Cerebellar cortex (tissue), 1 donor: ENCODE measurements at places on chromosomes 11 and 22.

- DNase-seq, result no peak
Measured at GRCh38 chr11:96237766-96238266, 105.2 kb downstream of the MAML2 start.

- DNase-seq, result no peak
Measured at GRCh38 chr22:49333206-49333605, 494.5 kb downstream of the BRD1 start.

DNA sequence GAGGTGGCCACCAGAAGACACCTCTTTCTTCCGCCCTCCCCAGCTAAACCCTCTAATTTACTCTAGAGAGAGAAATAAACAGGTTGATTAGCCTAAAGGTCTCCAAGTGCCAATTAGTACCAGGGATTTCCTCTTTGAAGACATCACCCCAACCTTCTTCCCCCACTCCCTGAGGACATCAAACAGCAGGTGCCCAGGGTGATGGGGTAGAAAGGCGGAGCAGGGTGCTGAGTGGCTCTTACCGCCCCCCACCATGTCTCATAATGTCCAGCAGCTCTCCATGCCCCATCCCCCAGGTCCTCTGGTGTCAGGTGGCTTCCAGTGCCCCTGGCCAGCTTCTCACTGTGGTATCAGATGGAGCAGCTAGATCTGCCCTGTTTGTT is 5.3 kb upstream of the GNAZ start:
- DNase-seq, result no peak

DNA sequence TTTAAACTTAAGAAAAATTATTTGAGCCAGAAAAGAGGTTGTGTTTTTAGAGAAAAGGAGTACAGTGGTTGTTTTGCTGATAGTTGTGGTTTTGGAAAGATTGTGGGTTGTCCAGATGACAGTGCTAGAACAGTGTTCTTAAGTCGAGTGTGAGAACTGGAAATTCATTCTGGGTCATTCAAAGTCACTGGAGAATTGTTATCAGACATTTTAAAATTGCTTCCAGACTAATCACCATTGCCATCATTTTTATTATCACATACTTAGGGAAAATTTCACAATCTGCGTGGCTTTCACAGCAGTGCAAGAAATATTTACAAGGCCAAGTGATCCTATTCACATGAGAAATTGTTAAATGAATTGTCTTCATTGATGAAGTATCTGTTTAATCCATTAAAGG is 242.2 kb upstream of the DDI1 start:
- no peak for DNase-seq

DNA sequence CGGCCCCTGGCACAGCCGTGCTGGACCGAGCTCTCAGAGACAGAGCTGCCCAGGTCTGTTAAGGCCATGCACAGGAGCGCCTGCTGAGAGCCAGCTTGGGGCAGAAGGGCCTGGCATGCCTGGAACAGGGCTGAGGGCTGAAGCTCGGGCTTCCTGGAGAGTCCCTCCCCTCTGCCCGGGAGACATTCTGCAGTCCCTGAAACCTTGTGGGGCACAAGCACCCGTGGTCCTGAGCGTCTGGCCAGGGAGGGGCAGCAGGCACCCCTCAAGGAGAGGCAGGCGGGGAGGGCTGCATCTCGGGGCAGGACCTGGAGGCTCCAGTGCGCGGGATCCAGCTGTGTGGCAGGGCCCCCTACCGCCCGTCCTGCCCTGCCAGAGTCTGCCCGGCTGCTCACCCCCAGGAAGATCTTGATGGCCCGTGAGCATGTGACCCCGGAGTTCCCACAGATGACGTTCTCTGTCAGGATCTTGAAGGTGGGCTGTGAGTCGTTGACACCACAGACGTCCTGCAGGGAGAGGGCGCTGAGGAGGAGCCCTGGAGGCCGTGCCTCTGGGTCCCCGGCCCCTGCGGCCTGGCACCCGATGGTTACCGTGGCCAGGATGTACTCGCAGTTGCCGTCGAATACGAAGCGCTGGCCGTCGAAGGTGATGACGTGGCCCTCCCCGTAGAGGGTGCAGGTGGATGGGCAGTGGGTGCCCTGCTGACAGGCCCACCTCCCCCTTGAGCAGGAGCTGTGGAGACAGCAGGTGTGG is 10.9 kb downstream of the MUC6 start:
- DNase-seq, result no peak

DNA sequence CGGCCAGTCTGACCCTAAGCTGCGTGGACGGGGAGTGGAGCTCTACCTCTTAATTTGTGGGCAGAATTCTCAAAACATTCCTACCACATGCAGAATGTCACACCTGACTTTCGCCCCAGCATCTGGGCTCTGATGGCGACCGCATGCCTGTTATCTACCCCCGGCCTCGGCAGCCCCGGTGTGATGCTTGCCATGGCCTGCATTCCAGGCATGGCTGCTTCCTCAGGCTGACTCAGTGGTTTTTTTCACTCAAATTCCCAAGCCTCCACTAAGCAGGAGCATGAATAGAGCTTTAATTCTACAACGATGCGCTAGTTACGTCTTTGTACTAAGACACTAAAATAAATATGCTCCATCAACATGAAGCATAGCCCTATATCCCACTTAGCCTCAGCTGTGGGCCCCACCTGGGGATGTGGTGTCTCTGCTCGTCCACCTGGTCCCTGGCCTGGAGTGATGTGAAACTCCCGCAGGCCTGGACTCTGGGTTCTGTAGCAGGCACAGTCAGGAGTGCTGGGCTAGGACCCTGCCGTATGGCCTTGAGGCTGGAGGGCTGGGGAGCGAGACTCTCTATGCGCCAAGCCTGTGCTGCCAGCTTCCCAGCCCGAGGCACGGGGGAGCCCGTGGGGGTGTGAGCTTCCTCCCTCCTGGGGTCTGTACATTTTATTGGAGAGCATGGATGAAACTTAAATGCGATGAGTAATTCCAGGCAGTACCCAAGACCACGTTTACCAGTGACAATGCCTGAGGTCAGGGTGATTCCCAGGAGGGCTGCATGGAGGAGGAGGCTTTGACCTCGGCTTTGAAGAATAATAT is 153.2 kb downstream of the CTTN start:
- no peak for DNase-seq

DNA sequence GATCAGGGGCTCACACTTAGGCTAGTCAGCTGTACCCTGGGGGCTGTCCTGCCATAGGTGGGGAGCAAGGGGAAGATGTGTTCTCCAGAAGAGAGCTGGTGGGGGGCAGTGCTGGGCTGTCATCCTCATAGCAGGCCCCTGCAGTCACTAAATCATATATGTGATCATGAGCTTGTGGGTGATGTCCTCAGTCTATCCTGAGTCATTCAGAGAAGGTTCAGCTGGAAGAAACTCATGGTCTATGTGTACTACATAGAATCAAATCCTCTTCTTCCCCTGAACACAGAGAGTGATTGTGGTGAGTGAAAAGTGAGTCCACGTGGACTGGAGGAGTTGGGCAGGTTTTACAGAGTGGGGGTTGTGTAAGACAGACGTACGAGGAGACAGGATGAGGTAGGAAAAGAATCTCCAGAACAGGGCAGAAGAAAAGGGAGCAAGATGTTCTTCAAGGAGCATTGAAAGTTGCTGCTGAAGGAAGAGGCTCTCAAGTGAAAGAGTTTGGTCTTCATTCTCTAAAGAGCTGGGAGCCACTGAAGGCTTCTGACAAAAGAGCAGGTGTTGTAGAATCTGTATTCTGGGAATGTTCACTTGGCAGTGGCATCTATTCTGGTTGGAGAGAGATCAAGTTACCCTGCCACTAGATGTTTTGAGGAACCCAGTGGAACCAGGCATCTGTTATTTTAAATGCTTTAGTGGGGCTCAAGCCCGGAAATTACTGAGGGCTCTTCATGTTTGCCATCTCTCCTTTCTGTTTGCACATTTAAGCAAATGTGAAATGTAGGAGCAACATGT is 68.9 kb downstream of the C22orf31 start:
- DNase-seq, result peak; percentile 56

GRCh38 chr22:25148149-25148691 is 51.4 kb upstream of the CRYBB3 start:
- DNase-seq, result peak; percentile 45

- DNase-seq, result peak; percentile 84
Measured at GRCh38 chr11:42593441-42593840, 718.4 kb upstream of the API5 start.

DNA sequence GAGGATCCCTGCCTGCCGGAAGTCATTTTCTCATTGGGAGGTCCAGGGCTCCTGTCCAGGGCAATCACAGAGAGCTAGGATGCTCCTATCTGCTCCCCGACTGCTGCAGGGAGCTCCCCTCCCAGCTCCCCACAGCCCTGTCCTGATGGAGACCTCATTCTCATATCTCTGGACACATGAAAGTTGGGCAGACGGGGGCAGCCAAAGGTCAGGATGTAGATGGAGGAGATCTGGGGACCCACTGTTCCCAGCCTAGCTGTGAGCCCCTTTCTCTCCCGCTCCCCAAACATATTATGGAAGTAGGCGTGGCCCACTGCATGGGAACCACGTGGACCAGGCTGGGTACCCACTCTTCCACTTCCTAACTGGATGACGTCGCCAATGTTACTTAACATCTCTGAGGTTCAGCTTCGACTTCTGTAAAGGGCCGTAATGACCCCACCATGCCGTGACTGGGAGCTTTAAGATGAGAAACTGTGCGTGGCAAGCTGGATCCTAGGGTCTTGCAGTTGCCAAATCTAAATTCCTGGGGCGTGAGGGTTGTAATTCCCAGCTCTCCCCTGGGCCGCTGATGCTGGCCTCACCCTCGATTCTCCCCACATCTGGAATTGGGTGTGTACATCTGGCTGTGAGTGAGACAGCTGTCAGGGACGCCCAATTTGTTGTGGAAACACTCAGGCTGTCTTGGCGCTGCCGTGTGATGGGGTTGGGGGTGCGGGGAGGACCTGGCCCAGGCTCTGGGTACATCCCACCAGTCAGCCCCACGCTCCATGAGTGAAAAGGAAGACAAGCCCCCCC is 1.8 kb downstream of the CDC42EP2 start:
- no peak for DNase-seq
